ENCODE measurements at places on chromosomes 1 and 21. TPM values are rescaled to one million over a fixed set of nuclear protein-coding genes. Genes with fewer than 3 reads are reported as not detected.

DNA sequence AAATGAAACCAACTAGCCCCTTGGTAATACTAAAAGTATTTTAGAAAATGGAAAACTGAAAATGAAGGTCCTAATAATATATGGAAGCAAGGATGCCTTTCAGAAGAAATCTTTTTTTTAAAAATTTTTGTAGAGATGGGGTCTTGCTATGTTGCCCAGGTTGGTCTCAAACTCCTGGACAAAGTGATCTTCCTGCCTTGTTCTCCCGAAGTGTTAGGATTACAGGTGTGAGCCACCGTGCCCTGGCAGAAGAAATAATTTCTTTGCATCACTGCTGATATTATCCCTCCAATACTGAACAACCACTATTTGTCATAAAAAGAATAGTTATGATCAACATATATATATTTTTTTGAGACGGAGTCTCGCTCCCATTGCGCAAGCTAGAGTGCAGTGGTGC lies 25.6 kb downstream of the SELENOF start:
- no peak for DNase-seq
- peaks cover 24% of the 10 kb centered on the region for H3K4me1 ChIP-seq
- H3K27ac ChIP-seq: no peak overlapping the region
- peaks cover 17% of the 10 kb centered on the region for H3K36me3 ChIP-seq
- no peaks in the 10 kb centered on the region for H3K27me3 ChIP-seq

DNA sequence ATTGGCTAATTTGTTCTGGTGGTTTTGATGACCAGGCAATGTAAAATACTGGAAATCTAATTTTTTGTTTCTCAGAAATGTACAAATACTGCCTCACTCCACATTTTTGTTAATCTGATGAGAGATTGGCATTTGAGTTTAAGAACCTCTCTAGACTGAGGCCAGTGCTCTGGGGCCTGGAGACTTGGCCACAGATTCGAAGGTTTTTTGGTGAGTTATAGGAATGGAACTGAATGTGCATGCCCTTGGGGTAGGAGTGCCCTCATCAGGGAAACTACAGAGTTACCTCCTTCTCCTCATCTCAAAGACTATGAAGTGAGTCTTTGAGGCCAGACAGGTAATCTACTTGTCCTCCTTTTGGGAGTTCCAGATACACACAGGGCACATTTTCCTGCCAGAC lies 347.9 kb downstream of the LTN1 start:
- no peak overlapping the region for H3K27ac ChIP-seq
- H3K4me3 ChIP-seq: no peak overlapping the region
- DNase-seq: no peak

- H3K4me1 ChIP-seq: no peaks in the 10 kb centered on the region
- H3K27ac ChIP-seq: no peak overlapping the region
- no peaks in the 10 kb centered on the region for H3K36me3 ChIP-seq
- H3K27me3 ChIP-seq: peaks cover 4% of the 10 kb centered on the region
- DNase-seq: no peak
Observed at GRCh38 chr1:171126504-171126903, 35.8 kb downstream of the FMO3 start.

Gene NBPF11
- total RNA-seq: 7.6 TPM
